ENCODE measurements at places on chromosomes 16 and 17. TPM values are rescaled to one million over a fixed set of nuclear protein-coding genes. Genes with fewer than 3 reads are reported as not detected.

DNA sequence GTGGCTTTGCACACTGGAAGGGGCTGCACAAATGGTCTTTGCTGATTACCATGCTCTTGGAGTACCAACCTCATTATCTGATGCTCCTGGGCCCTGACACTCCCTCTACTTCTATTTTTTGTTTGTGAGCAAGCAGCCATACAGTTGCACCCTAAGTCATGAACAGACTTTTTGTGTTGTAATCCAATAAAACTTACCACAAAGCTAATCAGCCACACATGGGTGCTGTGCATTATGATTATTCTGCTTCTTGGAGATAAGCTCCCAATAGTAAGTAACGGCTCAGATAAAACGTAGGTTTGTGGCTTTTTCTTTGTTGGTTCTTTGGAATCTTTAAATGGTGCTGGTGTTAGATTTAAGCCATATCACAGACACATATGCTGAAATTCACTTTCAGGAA is 76.2 kb downstream of the CCT6B start:
- no peaks in the 10 kb centered on the region for H3K4me1 ChIP-seq
- no peak overlapping the region for H3K4me3 ChIP-seq
- DNase-seq: no peak
- H3K27me3 ChIP-seq: peaks cover 13% of the 10 kb centered on the region
- H3K36me3 ChIP-seq: no peaks in the 10 kb centered on the region

- DNase-seq: no peak
- H3K27ac ChIP-seq: no peak overlapping the region
- H3K27me3 ChIP-seq: peaks cover 2% of the 10 kb centered on the region
- no peaks in the 10 kb centered on the region for H3K4me1 ChIP-seq
These were observed 30.9 kb downstream of the IFT140 start for GRCh38 chr16:1580956-1581355.

DNA sequence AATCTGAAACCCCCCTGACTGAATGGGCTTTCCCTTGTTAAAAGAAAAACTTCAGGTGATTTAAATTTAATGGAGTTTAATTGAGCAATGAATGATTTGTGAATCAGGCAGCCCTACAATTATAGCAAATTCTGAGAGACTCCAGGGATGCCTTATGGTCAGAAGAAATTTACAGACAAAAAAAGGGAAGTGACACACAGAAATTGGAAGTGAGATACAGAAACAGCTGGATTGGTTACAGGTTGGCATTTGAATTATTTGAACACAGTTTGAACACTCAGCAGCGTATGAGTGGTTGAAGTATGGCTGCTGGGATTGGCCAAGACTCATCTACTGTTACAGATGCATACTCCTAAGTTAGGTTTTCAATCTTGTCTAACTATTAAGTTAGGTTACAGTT is 19.0 kb upstream of the CPHXL start:
- no peaks in the 10 kb centered on the region for H3K4me1 ChIP-seq
- DNase-seq: no peak
- peaks cover 1% of the 10 kb centered on the region for H3K27me3 ChIP-seq
- no peak overlapping the region for H3K4me3 ChIP-seq

DNA sequence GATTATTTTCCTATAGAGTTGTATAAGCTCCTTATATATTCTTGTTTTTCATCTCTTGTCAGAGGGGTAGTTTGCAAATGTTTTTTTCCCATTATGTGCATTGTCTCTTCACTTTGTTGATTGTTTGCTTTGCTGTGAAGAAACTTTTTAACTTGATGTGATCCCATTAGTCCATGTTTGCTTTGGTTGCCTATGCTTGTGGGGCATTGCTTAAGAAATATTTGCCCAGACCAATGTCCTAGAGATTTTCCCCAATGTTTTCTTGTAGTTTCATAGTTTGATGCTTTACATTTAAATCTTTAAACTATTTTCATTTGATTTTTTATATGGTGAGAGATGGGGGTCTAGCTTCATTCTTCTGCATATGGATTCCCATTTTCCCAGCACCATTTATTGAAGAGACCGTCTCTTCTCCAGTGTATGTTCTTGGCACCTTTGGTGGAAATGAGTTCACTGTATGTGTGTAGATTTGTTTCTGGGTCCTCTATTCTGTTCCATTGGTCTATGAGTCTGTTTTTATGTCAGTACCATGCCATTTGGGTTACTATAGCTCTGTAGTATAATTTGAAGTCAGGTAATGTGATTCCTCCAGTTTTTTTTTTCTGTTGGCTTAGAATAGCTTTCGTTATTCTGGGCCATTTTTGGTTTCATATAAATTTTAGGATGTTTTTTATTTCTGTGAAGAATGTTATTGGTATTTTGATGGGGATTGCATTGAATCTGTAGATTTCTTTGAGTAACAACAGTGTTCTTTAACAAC is 165.8 kb downstream of the ABCA8 start:
- H3K4me1 ChIP-seq: no peaks in the 10 kb centered on the region
- no peak for DNase-seq
- H3K36me3 ChIP-seq: no peaks in the 10 kb centered on the region
- H3K27ac ChIP-seq: no peak overlapping the region

Gene FOXK2
- polyA plus RNA-seq: 1.9 TPM

Gene UTP4
- 50.4 TPM for polyA plus RNA-seq

Gene XAF1
- polyA plus RNA-seq: 79.6 TPM

All from immature natural killer cell (primary cell).